ENCODE measurements at places on chromosomes 2 and 18. TPM values are rescaled to one million over a fixed set of nuclear protein-coding genes. Genes with fewer than 3 reads are reported as not detected.
A peak's percentile ranks its signal among the peaks of the same experiment; 100 is the strongest.

DNA sequence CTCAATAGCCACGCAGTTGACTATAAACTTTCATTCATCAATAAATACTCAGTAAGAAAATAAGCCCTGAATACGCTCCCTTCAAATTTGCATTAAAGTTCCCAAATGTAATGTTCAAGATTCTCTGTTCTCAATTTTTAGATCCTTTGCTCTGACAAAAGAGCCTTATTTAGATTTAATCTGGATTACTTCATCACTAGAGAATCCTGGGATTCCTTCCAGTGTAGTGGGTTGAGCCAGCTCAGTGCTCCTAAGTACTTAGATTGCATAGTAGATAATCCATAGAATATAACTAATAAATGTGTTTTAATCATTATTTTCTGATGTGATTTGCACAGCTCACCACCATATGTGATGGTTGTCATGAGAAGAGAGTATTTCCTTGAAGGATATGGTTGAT is 1286.2 kb downstream of the SUCLG1 start:
- H3K4me3 ChIP-seq, result no peak overlapping the region
- no peaks in the 10 kb centered on the region for H3K4me1 ChIP-seq
- no peak for DNase-seq

DNA sequence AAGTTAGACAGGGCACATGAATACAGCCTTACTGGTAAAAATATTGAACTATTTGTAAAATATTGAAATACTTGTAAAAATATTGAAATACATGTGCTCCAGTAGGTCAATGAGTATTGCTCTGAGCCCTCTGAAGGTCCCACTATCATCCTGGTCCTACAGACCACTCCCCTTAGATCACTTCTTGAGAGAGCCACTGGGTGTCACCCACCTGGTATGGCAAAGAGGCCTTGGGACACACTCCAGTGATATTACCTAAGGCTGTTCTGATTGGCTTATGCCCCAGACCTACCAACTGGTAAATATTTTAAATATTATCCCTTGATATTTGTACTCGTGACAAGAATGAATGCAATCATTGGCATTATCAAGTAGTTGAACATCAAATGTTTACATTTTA is 5.0 kb downstream of the THSD7B start:
- H3K36me3 ChIP-seq, result no peaks in the 10 kb centered on the region
- H3K4me1 ChIP-seq, result peaks cover 7% of the 10 kb centered on the region
- no peak overlapping the region for H3K27ac ChIP-seq
- no peak overlapping the region for H3K4me3 ChIP-seq
- H3K27me3 ChIP-seq, result no peaks in the 10 kb centered on the region
- DNase-seq, result no peak

DNA sequence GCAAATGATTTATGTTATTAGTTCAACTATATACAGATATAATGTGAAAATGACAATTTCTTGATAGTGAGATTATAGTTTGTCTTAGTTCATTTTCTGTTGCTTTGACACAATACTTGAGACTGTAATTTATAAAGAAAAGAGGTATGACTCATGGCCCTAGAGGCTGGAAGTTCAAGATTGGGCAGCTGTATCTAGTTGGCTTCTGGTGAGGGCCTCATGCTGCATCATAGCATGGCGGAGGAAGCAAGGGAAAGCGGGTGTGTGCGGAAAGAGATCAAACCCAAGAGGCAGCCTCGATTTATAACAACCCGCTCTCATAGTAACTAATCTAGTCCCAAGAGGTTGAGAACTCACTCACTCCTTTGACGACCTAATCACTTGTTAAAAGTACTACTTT is 11.4 kb downstream of the PLEKHA3 start:
- no peak overlapping the region for H3K4me3 ChIP-seq
- H3K27ac ChIP-seq, result no peak overlapping the region
- H3K27me3 ChIP-seq, result no peaks in the 10 kb centered on the region
- DNase-seq, result no peak

DNA sequence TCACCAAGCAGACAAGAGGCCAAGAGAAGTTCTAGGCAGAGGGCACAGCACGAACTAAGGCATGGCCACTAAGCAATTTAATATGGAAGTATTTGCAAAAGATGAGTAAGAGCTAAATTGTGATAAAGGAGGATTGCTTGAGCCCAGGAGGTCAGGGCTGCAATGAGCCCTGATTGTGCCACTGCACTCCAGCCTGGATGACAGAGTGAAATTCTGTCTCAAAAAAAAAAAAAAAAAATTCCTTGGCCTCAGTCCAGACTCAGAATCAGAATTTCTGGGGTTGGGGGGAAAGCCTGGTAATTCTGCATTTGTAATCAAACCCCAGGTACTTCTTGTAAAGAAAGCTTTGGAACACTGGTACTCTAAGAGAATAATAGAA is 46.8 kb upstream of the RTN4 start:
- H3K4me3 ChIP-seq, result no peak overlapping the region
- DNase-seq, result no peak
- no peaks in the 10 kb centered on the region for H3K36me3 ChIP-seq
- no peaks in the 10 kb centered on the region for H3K27me3 ChIP-seq
- H3K27ac ChIP-seq, result peak overlapping the region; percentile 81
- H3K4me1 ChIP-seq, result peaks cover 46% of the 10 kb centered on the region

GKN2 gene
- not detected for total RNA-seq

DNA sequence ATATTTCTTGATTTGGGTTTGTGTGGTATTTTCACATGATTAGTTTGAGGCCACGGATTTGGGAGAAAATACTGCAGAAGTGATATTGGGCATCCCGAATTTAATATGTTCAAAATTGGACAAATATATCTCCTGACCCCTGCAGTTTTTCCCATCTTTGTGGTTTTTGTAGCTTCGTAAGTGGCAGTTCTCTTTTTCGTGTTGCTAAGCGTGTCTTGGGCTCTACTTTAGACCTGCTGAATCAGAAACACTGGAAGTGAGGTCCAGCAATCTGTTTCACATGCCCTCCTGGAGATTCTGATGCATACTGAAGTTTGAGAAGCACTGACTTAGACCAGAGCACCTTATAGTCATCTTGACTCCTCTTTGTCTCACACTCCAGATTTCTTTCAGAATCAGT is 98.3 kb downstream of the EPB41L5 start:
- no peak overlapping the region for H3K27ac ChIP-seq
- DNase-seq, result no peak
- no peak overlapping the region for H3K4me3 ChIP-seq

NEU2 gene
- not detected for total RNA-seq

GLI2 gene
- total RNA-seq, result 1.0 TPM

KCNG2 gene
- not detected for total RNA-seq

All from heart left ventricle (tissue), 16 donors.